Suprapubic skin (tissue), 4 donors: ENCODE measurements at places on chromosomes 11 and 22. TPM values are rescaled to one million over a fixed set of nuclear protein-coding genes. Genes with fewer than 3 reads are reported as not detected.

DNA sequence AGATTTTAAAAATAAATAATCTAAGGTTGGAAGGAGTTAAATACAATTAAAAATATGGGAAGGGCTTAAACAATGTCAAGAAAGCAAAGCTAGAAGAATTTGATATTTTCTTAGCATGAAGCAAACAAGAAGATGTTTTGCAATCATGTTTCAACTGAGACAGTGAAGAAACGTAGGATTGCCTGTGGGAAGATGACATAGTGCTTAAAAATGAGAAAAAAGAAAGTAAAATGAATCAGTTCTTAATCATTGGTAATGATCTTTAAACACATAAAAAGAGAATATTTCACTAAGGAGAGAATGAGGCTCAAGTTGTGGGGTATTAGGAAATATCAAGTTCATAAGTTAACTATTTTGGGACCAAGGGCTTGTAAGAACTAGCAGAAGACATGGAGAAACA lies 855.0 kb downstream of the METTL15 start:
- H3K27ac ChIP-seq = no peak overlapping the region
- no peak overlapping the region for H3K4me3 ChIP-seq
- no peaks in the 10 kb centered on the region for H3K27me3 ChIP-seq
- no peaks in the 10 kb centered on the region for H3K4me1 ChIP-seq

GRCh38 chr22:17057959-17058814 lies 26.6 kb upstream of the IL17RA start:
- DNase-seq = peak; percentile 71
- H3K27ac ChIP-seq = no peak overlapping the region
- no peaks in the 10 kb centered on the region for H3K36me3 ChIP-seq
- H3K4me1 ChIP-seq = peaks cover 4% of the 10 kb centered on the region
- no peak overlapping the region for H3K4me3 ChIP-seq

HPX gene
- total RNA-seq = 1.2 TPM

GRCh38 chr22:33438273-33438672 lies 380.1 kb upstream of the SYN3 start:
- DNase-seq = no peak
- H3K36me3 ChIP-seq = no peaks in the 10 kb centered on the region
- H3K27me3 ChIP-seq = no peaks in the 10 kb centered on the region
- peaks cover 2% of the 10 kb centered on the region for H3K4me1 ChIP-seq
- H3K4me3 ChIP-seq = no peak overlapping the region

GRCh38 chr11:1737080-1737757 lies 13.2 kb downstream of the IFITM10 start:
- H3K36me3 ChIP-seq = no peaks in the 10 kb centered on the region
- no peak for DNase-seq
- H3K4me3 ChIP-seq = no peak overlapping the region
- no peak overlapping the region for H3K27ac ChIP-seq
- peaks cover 57% of the 10 kb centered on the region for H3K27me3 ChIP-seq
- no peaks in the 10 kb centered on the region for H3K4me1 ChIP-seq

DNA sequence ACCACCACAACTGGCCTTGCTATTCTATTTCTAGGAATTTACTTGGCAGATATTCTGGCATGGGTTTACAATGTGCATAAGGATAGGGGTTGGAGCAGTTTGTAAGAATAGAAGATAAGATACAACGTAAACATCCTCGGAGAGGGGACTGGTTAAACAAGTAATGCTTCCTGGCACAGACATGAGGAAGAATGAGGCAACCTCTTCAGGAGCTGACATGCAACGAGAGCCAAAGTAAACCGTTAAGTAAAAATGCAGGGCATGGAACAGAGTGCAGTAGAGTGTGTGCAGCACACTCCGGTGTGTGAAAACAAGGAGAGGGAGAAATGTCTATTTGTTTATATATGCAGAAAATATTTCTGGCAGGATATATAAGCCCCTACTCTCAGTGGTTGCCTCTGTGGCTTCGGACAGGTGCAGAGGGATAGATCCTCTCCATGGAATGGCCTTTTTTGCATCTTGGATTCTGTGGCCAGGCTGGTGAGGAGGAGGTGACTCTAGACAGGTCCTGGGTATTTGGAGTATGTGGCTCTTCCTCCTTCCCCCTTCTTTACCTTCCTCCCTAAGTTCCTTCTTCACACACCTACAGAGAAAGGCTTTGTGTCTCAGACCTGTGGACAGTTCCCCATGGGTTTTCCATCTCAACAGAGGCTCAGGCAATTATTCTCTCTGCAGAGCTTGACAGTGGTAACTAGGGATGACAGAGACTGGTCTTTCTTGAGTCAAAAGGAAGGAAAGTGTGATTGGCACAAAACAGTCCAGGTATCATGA lies 2.5 kb downstream of the RAB36 start:
- H3K4me3 ChIP-seq = no peak overlapping the region
- no peak for DNase-seq
- H3K36me3 ChIP-seq = no peaks in the 10 kb centered on the region

- H3K4me1 ChIP-seq = peaks cover 39% of the 10 kb centered on the region
- no peak overlapping the region for H3K4me3 ChIP-seq
- no peak for DNase-seq
These were observed 20.6 kb downstream of the MORC2 start for GRCh38 chr22:30947816-30948454.

DNA sequence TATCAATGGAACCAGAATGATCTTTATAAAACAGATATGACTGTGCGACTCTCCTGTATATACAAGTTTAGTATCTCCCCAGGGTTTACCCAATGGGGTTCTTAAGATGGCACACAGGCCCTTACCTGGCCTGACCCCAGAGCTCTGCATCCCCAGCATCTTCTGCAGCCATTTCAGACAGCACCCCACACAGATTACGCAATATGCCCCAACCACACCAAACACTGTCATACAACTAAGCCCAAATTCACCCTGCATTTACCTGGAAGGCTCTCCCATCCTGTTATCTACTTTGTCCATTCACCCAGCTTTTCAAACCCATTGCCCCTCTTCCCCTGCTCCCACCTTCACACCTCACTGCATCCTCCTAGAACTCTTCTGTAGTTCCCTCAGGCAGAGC lies 182.5 kb upstream of the API5 start:
- no peaks in the 10 kb centered on the region for H3K4me1 ChIP-seq
- DNase-seq = no peak
- no peaks in the 10 kb centered on the region for H3K27me3 ChIP-seq
- no peak overlapping the region for H3K27ac ChIP-seq

IGLL5 gene
- not detected for total RNA-seq

SLC1A2 gene
- total RNA-seq = 1.0 TPM

B4GALNT4 gene
- 3.0 TPM for total RNA-seq

DNA sequence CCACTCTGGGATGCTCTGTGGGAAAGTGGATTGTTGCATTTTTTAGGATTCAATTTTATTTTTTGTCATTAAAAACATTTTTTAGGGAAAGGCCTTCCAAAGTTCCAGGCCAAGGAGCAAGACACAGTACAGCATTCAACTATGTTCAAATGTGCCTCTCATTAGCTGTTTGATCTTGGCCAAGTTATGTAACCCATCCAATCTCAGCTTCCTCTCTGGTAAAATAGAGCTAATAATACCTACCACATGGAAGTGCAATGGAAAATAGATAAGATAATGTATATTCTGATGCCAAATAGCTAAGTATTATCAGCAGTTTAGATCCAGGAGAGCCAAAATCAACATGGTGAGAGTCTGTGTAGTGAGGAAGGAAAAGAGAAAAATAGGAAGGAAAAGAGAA lies 220.3 kb upstream of the SESN3 start:
- no peak overlapping the region for H3K4me3 ChIP-seq
- DNase-seq = no peak
- H3K27ac ChIP-seq = peak overlapping the region; percentile 11
- H3K36me3 ChIP-seq = no peaks in the 10 kb centered on the region
- H3K27me3 ChIP-seq = no peaks in the 10 kb centered on the region

DNA sequence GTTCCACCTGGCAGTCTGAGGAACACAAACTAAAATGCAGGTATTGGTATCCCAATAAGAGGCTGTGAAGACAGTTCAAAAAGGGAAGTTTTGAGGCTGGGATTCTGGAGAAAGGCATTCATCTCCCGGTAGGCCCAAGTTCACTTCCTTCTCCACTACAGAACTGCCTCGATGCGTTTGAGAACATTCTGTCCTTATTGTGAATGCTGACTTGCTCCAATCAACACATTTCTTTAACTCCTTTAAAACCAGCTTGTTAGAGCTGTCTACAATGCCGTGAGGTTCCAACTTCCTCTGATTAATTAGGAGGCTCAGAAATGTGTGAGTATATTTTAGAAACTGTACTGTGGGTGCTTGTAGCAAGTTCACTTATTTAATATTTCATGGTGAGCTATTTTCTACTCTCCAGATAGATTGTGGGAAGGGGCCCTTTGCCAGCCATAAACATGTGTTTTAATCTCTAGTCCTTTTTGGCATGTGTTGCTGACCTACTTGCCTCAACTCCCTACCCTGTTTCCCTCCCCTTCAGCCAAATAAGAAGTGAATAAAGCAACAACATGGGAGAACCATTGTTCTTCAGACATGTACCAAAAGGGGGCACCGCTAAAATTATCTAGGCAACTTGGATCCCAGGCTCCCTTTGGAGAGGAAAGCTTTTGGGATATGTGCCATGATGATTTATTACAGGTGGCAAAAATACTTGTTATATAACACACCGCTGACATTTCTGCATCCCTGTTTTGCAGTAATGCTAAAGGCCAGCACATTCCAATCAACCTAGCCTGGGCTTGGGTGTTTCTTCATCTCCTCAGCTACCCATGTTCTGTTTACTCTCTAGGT lies 245.6 kb downstream of the BLID start:
- H3K4me3 ChIP-seq = no peak overlapping the region
- no peak for DNase-seq
- no peaks in the 10 kb centered on the region for H3K4me1 ChIP-seq

- no peak overlapping the region for H3K27ac ChIP-seq
- H3K4me3 ChIP-seq = no peak overlapping the region
- no peaks in the 10 kb centered on the region for H3K4me1 ChIP-seq
- no peaks in the 10 kb centered on the region for H3K36me3 ChIP-seq
- H3K27me3 ChIP-seq = no peaks in the 10 kb centered on the region
These were observed 9.3 kb downstream of the MIF start for GRCh38 chr22:23903328-23903971.

CD6 gene
- total RNA-seq = 1.7 TPM

DNA sequence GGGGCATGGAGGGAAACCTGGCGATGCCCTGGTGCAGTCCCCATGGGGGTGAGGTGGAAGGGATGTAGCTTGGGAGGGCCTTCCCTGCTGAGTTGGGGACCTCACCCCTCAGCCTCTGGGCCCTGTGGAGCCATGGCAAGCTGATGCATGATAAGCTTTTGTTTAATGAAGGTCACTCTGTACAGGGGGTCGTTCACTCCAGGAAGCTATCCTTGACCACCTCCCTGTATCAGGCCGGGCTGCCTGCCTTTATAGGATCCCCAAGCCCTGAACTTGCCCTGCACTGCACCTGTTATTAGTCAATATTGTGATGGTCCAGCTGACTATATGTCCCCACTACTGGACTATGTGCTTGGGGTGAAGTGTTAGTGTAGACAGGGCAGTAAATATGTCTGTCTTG lies 49.7 kb upstream of the MYEOV start:
- H3K27me3 ChIP-seq = no peaks in the 10 kb centered on the region
- no peaks in the 10 kb centered on the region for H3K36me3 ChIP-seq
- no peak overlapping the region for H3K27ac ChIP-seq
- H3K4me3 ChIP-seq = no peak overlapping the region
- DNase-seq = no peak
- H3K4me1 ChIP-seq = no peaks in the 10 kb centered on the region
